ENCODE measurements at places on chromosomes 2 and 18.

- DNase-seq: no peak
Observed at GRCh38 chr2:63539416-63540162, 48.7 kb downstream of the WDPCP start.

DNA sequence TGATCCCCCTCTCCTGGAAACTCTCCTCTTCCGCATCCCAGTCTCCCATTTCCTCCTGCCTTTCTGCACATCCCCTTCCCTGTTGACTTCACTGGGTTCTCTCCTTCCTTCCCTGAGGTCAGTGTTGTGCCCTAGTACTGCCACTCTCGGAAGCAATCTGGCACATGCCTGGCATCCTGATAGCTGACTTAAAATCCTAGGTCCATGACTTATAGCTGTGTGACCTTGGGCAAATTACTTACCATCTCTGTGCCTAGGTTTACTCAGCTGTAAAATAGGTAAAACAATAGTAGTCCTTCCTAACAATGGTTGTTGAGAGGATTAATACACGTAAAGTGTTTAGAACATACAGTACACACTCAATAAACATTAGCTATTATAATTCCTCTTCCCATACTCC lies 9.3 kb downstream of the EVA1A start:
- no peak for DNase-seq

- peak; percentile 52 for DNase-seq
Observed at GRCh38 chr2:230411570-230412370, 4.2 kb upstream of the SP100 start.

DNA sequence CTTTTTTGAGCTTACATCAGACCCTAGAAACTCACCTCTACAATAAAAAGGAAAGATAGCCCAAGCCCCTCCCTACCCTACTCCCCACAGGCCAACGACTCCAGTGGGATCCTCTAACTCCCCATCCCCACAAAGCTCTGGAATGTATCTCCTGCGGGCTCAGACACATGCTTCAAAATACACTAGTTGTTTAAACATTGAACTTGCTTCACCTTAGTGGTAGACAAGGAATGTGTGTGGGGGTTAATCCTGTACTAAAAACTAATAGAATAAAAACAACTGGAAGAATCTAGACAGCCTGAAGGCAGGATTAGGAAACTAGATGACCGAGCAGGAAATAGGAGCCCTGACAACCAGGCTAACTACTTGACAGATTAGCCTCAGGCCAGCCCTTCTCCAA lies 211.5 kb downstream of the SUCLG1 start:
- no peak for DNase-seq

DNA sequence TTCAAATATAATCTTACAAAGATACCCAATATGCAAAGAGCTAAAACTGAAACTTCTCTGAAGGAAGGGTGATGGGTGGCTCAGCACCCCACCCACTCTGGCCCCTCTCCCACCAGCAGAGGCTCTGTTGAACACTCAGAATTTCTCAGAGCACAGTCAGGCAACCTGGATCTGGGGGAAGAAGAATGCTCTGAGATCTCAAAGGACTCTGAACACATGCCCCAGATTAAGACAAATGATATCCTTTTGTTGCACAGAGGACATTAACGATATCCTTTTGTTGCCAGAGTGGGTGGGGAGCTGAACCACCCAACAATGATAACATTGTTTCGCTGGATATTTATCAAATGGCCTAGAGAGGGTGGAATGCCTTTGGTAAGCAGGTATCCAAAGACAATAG lies 104.8 kb downstream of the LBH start:
- no peak for DNase-seq

DNA sequence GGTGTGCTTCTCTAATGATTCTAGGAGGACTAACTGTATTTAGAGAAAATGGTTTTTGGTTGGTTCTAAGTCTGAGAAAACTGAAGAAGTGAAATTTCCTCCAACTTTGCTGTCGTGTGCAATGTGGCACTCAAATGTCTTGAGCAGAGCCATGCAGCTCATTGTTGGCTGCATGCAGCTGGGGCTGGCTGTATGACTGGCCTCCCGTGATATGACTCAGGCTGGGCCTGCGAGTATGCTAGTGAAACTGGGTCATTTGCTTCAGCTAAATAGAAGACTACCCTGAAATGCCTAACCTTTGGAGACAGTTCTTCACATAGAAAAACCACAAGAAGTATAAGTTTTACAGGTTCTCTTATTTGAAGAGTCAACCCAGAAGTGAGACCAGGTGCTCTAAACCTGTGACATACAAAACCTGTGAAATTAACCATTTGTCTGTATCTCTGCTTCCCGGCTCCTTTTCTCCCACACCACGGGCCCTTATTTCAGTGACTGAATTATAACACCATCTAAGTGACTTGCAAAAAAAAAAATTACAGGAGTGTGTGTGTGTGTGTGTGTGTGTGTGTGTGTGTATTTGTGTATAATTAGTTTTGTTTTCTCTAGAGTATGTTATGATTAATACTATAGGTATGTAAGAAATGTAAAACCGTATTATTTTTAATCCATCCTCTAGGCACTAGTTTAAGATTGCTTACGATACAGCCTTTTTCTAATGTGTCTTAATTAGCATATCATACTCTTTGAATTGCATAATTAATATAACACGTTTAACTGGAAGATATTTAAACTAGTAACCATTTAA lies 15.9 kb downstream of the POLI start:
- DNase-seq: peak; percentile 60

DNA sequence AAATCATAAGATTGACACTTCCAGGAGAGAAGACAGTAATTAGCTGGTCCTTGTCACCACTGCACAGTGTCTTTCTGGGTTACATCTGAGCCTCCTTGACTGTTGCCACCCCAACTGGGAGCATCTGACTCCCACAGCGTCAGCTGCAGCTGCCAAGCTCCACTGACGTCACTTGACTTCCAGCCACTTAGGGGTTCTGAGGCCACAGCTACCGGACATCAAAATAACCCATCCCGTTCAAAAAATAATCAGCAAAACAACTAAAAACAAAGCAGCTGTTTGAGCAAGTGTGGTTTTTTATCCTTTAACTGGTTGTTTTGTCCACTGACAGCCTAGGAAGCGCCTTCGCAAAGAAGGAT lies 206.5 kb upstream of the AGAP1 start:
- DNase-seq: no peak

DNA sequence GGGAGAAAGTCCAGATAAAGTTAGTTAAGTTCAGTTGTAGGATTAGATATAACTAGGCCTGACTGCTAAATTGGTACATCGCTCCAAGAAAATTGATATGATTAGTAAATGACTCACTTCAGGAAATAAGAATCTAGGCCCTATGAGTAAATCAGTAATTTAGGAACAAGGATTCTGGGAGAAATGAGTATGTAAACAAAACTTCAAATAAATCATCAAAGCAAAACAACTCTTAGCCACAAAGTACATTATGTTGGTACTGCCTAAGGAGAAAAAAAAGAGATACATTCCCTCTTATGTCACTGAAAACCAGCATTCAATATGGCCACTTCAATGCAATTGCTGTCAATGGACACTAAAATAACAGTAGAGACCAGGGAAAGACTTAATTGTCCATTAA lies 529.1 kb downstream of the ZNF804A start:
- no peak for DNase-seq

DNA sequence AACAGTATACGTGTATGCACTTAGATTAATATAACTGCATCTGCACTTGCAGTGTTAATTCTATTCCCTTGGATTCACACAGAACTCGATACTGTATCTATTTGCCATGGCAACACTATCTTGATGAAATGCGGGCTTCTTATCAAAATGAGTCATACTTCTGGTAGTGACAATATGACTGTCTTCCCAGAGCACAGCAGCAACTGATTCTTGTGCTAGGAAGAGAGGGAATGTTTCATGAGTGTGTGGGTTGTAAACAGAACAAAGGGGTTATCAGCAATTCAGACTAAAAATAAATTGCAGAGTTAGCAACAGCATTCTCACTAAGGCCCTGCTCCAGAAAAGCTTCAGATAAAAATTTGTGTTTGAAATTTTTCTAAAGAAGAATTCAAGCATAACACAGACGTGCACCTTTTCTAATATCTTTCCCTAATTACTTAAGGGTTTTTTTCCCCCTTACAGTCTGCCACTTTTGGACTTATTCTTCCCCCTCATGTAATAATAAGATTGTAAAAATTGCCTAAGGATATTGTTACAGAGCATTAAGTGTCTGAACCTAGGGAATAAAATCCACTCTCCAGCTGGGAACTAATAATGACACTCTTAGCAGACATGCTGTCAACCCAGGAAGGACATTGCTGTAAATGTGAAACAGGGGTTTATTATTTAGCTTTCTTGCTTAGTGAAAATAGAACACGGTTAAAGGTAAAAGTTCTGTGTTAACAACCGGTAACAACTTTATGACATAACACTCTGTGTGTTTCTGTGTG lies 99.9 kb upstream of the SLC38A11 start:
- DNase-seq: no peak

GRCh38 chr2:212109792-212110680 lies 428.6 kb downstream of the ERBB4 start:
- DNase-seq: no peak

DNA sequence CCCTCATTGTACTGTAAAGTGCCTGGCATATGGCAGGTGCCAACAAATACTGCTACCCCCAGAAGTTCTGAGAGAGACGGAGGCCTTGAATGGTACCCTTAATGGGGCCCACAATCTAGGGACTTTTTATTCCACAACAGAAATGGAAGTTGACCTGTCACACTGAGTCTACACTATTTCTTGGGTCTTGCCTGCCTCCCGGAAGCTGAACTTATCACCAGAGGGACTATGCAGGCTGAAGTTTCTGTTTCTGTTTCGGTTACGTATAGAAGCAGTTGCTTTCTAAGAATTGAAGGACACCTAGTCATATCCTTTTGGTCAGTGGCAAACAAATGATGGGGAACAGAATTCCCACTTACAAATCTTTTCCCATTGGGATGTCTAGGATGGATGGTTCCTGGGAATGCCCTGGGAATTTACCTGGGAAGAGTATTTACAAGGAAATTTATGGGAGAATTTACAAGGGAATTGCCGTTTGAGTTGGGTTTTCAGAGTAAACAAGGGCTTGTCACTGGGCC lies 74.2 kb downstream of the HS1BP3 start:
- DNase-seq: no peak

All from stimulated activated CD4-positive, alpha-beta T cell treated with anti-CD3 and anti-CD28 coated beads, Interleukin-4, amount 100 ng/mL, for 48 hours (primary cell).